ENCODE measurements at places on chromosomes 16 and 17.

GRCh38 chr17:52606098-52606497 is 447.6 kb upstream of the CA10 start:
- peak; percentile 0 for DNase-seq

GRCh38 chr17:29625037-29625750 is 2.5 kb upstream of the CORO6 start:
- peak; percentile 41 for DNase-seq

GRCh38 chr17:15891318-15891717 is 53.6 kb upstream of the ADORA2B start:
- DNase-seq = peak; percentile 71

- no peak for DNase-seq
Measured at GRCh38 chr16:11587643-11588247, 1.0 kb upstream of the LITAF start.

DNA sequence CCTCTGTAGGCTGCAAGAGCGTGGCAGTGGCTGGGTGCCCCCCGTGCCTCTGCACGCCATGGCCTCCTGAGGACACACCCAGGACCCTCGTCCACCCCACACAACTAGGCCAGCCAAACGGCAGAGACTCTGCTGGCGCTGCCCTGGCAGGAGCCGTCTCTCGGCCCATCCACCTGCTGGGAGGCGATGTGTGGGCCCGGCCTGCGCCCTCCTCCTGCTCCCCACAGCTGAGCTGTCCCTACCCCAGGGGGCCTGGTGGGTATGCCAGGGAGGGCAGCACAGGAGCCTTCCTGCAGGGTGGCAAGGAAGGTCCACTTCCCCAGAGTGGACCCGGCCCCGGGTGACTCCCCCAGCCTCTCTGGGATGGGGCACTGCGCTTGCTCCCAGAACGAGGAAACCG is 7.0 kb downstream of the RNF166 start:
- no peak for DNase-seq

- no peak for DNase-seq
Measured at GRCh38 chr17:66476014-66476413, 173.6 kb downstream of the PRKCA start.

DNA sequence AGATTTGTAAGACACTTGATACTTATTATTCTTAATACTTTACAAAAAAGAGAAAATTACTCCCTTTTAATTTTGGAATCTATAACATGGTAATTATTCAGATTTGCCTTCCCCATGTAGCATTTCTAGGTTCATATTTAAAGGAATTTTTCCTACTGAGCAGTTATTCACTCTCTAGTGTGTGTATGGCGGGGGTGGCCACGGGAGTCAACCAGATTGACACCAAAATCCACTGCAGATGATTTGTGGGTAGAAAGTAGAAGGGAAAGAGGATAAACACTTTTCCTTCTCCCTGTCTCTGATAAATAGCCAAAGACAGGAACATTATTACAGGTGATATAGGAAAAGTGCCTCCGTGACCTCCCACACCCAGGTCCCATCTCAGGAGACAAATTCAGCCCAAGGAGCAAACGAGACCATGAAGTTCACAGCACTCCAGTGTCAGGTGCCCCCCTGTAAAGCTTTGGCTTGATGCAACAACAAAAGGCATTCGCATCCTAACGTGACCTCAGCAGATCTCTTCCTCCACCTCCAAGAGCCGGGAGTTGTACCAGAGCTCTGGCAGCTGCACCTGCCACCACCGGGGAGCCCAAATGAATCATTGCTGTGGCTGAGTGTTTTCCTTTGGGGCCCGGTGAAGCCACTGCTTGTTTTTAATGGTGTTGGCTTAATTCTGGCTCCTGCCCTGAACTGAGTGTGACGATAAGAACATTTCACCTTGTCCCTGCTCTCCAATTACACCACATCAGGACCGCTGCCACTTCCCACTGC is 92.7 kb upstream of the NOL11 start:
- DNase-seq = peak; percentile 56

DNA sequence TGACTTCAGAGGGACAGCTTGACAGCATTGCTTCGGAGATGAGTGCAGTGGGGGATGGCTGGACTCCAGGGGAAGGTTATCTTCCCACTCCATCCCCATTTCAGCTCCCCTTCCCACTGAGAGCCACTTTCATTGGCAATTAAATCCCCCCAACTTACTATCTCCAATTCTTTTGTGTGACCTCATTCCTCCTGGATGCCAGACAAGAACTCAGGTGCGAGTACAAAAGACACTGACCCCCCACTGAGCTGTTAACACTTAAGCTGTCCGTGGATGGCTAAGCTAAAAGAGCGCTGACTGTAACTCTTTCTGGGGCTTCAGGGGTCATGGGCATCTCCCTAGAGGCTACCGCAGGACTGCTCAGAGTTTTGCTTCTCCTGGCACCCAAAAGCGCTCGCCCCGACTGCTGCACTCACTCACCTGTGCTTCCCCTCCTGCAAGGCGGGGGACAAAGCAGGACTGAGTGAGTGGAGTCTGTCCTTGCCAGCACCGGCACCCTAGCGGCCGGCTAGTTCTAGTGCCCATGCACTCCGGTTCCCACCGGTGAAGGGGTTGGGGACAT is 44.8 kb upstream of the FBXO47 start:
- DNase-seq = no peak

DNA sequence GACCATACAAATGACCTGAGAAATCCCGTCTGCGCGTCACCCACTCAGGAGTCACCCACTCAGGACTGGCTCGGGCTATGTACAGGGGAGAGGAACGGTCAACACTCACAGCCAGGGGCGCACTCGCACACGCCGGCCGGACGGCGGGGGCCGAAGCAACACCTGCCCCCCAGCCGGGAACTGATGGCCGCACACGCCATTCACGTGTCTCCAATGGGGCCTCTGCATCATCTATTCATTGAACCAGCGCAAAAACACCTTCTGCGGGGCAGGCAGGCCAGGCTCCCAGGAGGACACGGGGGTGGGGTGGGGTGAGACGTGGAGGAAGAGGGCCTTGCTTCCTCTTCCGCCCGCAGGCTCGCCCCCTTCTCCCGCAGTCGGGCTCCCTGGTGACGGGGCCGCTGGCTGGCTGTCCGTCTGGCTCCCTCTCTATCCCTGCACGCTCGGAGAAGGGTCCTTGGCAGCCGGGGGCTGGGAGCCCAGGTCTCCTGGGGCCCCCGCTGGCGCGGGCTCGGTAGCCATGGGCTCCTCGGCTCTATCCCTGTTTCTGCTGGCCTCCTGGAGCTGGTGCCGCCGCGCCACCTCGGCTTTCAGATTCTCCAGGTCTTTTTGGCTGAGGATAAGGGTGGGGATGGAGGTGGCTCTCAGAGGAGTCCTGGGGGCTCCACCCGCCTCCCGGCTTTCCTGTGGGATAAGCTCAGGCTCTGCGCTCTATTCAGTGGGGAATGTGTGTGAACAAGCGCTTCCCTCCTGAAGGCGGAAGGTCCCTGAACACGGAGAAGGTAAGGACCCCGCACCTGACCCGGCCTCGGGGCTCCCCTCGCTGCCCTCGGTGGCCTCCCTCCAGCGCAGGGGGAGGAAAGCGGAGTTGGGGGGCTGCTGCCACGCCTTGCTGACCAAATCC is 21.1 kb downstream of the CLUH start:
- DNase-seq = no peak

- DNase-seq = no peak
Measured at GRCh38 chr17:17206913-17207335, 791 bp upstream of the PLD6 start.

DNA sequence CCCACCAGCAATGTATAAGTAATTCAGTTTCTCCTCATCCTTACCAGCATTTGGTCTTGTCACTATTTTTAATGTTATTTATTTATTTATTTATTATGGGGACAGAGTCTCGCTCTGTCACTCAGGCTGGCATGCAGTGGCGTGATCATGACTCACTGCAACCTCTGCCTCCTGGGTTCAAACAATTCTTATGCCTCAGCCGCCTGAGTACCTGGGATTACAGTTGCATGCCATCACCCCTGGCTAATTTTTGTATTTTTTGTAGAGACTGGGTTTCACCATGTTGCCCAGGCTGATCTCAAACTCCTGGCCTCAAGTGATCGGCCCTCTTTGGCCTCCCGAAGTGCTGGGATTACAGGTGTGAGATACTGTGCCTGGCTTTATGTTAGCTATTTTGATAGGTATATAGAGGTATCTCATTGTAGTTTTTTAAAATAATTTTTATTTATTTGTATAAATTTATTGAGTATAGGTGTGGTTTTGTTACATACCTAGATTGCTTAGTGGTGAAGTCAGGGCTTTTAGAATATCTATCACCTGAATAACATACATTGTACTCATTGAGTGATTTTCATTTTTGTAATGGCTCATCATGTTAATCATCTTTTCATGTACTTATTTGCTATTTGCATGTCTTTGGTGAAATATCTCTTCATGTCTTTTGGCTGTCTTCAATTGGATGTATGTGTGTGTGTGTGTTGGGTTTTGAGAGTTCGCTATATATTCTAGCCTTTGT is 53.3 kb downstream of the TANC2 start:
- no peak for DNase-seq

All from LHCN-M2 (cell line).